ENCODE measurements at places on chromosomes 1 and 21.

DNA sequence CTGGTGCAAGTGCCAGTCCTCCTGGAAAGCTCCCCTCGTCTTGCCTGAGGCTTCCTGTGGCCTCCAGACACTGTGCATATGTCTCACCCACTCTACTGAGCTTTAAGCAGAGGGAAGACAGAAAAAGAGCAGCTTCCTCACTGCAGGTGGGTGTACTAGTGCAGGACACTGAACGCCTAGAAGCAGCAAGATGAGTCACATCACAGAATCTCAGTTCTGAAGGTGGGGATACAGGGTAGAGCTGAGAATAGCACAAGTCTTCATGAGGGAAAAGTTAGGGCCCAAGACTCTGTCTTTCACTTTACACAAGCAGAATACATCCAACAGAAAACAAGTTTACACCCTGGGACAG is 37.4 kb downstream of the PCAT6 start:
- no peak for DNase-seq

GRCh38 chr1:29708381-29708780 is 472.1 kb downstream of the PTPRU start:
- peak; percentile 57 for DNase-seq

GRCh38 chr1:51421964-51422363 is 91.6 kb upstream of the TTC39A start:
- peak; percentile 64 for DNase-seq

DNA sequence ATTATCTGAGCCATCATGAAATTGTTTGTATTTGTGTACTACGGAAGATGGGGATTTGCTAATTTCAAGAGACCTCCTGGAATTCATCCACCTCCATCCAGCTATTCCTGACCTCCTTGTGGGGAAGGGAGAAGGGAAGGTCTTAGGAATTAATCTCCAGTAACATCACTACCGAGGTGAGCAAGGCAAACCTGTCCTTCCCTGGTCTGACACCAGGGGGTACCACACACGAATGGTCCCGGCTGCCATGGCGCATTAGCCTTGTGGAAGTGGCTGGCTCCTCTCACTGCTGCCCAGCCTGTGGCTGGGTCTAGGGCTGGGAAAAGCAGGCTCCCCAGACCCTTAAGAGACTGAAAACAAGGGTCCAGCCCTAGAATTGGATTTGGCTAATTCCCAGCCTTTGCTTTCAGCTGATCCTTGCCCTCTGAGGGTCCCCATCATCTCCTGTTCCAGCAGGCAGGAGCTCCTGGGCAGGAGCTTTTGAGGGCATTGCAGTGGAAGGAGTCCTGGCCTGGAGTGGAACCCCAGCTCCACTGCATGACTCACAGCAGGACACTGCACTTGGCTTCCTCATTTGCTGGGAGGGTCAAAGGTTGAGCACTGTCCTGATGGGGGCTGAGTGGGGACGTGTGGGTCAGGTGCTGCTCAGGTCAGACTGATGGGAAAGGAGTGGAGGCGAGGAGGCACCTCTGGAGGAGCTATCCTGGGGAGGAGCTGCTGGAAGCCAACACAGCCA is 34.8 kb downstream of the RIMS3 start:
- peak; percentile 13 for DNase-seq

DNA sequence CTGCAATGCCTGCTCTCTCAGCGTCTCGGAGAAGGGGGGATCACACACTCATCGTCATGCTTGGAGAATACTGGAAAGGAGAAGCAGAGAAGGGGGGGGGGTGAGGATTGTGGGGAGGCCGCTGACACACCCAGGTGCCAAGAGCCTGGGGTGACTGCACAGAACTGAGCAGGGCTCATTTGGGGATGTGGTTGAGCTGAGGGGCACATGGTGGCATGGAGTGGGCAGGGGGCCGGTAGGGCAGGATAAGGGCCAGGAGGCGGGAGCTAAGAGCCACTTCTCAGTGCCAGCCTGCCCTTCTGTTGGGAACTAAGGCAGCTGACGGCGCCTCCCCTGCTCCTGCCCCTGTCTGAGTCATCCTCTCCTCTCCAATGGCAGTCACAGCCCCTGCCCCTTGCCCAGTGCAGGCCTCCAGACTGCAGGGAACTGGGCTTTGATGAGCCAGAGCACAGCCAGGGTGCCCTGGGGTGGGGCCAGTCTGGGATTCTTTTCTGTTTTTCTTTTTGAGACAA is 27.2 kb downstream of the MRPL37 start:
- peak; percentile 60 for DNase-seq

GRCh38 chr1:150508982-150509381 is 1.1 kb downstream of the ECM1 start:
- peak; percentile 42 for DNase-seq

GRCh38 chr1:167467126-167467710 is 51.1 kb downstream of the CD247 start:
- no peak for DNase-seq

DNA sequence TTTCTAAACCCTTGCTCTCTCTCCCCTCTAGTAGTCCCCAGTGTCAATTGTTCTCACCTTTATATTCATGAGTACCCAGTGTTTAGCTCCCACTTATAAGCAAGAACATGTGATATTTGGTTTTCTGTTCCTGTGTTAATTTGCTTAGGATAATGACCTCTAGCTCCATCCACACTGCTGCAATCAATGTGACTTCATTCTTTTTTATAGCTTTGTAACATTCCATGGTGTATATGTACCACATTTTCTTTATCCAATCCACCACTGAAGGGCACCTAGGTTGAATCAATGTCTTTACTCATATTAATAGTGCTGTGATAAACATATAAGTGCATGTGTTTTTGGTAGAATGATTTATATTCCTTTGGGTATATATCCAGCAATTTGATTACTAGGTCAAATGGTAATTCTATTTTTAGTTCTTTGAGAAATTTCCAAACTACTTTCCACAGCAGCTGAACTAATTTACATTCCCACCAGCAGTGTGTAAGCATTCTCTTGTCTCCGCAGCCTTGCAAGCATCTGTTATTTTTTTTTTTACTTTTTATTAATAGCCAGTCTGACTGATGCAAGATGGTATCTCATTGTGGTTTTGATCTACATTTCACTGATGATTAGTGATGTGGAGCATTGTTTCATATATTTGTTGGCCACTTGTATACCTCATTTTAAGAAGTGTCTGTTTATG is 277.8 kb downstream of the LTN1 start:
- DNase-seq: peak; percentile 92

DNA sequence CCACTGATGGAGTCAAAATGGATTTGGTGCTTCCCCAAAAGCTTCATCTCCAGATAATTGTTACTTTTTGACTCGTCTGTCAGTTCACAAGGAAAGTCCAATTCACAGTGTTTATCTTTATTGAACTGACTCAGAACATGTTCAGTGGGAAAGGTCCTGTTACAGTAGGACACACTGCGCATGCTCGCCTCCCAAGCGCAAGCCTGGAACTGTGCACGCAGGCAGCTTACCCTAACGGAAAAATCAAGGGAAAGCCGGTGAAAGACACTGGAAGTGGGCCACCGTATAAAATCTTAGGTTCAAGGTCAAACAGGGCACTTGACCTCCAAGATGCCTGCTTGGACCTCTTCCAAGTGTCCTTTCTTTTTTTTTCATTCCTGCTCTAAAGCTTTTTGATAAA is 174.6 kb downstream of the USP25 start:
- DNase-seq: no peak

DNA sequence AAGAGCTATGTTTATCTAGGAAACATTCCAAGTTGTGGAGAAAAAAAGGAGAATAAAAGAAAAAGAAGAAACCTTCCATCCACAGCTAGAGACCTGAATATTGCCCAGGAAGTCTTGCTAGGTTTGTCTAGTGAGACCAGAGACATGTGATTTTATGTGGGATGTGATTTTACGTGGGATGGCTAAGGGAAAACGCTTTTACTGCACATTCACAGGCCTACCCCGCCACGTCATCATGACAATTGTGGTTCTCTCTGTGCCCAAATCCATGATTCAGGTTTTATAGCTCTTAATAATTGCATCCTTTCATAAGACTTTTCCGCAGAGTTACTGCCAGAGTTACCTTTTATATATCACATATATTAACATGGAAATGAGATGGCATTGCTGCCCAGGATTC is 86.4 kb upstream of the SSX2IP start:
- DNase-seq: no peak

DNA sequence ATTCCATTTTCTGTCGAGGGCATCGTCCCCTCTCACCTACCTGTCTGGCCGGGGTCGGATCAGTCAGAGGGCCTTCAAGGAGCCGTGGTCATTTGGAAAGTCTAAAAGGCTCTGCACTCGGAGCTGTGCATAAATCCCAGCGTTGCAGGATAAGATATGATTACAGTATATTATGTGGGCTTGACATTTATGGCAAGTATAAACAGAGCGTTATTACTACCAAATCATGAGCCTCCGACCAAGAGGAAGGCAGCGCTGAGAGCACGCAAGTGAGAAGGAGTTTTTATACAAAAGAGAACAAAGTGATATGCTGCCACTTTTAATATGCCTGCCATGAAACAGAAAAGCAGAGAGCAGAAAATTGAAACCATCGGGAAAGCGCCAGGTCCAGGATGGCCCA is 419.4 kb upstream of the VAMP3 start:
- DNase-seq: no peak

GRCh38 chr1:100626397-100626796 is 88.5 kb downstream of the GPR88 start:
- DNase-seq: no peak

GRCh38 chr1:118271883-118272282 is 86.9 kb upstream of the SPAG17 start:
- no peak for DNase-seq

GRCh38 chr21:37253991-37254390 is 13.1 kb downstream of the VPS26C start:
- DNase-seq: peak; percentile 16

- DNase-seq: no peak
These were observed 53.4 kb upstream of the ACTRT2 start for GRCh38 chr1:2967881-2968280.

DNA sequence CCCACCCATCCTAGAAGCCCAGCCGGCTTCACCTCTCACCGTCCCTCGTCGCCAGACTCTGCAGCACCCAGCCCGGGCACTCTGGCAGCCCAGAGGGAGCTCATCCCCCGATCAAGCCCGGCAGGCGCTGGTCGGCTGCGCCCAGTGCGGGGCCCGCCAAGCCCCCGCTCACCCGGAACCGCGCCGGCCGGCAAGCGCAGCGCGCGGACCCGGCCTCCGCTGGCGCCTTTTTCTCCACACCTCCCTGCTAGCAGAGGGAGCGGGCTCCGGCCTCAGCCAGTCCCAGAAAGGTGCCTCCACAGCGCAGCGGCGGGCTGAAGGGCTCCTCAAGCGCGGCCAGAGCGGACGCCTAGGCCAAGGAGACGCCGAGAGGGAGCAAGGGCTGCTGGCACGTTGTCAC is 2023.3 kb downstream of the NCAM2 start:
- DNase-seq: no peak

DNA sequence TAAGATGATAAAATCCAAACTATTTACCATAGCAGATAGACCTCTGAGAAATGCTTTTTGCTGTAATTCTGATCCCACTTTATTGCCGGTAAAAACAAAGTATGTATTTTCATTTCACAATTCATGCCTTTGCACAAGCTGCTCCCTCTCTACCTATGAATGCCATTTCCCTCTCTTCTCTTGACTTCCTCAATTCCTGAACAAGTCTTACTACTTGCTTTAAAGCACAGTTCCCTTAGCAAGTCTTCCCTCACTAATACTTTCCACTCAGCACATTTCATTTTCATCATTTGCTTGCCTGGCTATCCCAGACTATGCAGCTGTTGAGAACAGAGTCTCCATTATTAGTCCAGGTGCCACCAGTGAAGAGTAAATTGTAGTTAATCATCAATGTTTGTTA is 13.8 kb downstream of the GPATCH2 start:
- DNase-seq: no peak

DNA sequence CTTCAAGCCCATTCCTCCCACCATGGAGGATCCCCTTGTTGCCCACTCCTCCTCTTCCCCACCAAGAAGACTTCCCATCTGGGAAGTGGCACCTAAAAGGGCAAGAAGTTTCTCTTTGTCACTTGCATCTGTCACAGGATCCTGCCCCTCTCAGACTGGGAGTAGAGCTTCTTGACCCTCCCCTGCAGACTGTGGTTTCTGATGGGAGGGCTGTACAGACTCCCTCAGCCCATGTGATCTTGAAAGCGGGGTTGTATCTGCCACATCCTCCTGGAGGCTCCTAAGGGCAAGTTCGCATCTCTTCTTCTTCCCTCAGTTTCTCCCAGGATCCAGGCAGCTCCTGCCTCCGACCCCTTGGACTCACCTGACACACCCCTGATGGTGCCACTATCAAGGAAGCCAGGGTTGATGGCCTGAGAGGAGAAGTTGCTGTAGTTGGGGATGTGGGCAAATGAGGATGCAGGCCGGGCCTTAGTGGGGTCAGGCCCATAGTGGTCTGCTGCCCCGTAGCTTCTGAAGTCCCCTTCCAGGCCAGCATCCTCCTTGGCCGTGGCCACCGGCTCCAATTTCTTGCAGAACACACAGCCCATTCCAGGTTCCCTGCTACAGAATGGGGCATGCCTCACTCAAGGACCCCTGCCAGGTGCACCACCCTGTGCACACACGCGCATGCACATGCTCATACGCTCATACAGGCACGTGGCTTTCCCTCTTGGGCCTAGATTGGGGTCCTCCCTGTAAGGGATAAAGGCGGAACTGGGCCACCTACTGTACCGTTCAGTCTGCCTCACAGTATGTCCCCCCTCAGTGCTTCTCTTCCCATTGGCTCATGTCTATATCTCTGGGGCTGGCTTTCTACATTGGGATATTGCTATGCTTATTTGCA is 11.4 kb downstream of the FGR start:
- DNase-seq: no peak

GRCh38 chr1:181430015-181430885 is 53.1 kb upstream of the CACNA1E start:
- DNase-seq: no peak

DNA sequence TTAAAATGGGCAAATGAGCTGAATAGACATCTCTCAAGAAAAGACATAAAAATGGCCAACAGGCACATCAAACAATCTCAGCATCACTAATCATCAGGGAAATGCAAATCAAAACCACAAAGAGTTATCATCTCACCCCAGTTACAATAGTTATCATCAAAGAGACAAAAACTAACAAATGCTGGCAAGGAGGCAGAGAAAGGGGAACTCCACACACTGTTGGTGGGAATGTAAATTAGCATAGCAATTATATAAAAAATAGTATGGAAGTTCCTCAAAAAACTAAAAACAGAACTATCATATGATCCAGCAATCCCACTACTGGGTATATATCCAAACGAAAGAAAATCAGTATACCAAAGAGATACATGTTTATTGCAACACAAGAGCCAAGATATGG is 68.7 kb downstream of the DENND1B start:
- no peak for DNase-seq

- DNase-seq: no peak
These were observed 30.9 kb downstream of the WNT3A start for GRCh38 chr1:228037401-228038386.
